ENCODE measurements at places on chromosomes 12 and 14.

GRCh38 chr12:79451978-79452377 is 238.8 kb downstream of the PAWR start:
- peak; percentile 86 for DNase-seq

- no peak for DNase-seq
Observed at GRCh38 chr12:54998958-54999510, 14.5 kb upstream of the TESPA1 start.

GRCh38 chr14:105911006-105911847 is 384.8 kb downstream of the TMEM121 start:
- no peak for DNase-seq

DNA sequence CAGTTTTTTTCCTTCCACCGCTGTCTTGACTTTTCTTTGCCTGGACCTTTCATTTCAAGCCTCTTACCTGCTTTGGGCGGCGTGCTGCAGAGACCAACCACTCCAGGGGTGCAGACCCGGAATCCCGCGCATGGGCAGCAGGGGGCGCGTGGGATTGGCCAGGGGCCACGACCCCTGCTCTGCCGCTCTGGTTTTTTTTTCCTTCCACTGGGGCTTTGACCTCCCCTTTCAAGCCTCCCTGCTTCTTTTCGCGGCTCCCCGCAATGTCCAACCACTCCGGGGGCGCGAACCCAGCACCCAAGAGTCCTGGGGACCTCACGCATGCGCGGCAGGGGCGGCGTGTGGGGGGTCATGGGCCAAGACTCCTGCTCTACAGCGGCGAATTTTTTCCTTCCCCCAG is 325.1 kb downstream of the ALG10 start:
- no peak for DNase-seq

DNA sequence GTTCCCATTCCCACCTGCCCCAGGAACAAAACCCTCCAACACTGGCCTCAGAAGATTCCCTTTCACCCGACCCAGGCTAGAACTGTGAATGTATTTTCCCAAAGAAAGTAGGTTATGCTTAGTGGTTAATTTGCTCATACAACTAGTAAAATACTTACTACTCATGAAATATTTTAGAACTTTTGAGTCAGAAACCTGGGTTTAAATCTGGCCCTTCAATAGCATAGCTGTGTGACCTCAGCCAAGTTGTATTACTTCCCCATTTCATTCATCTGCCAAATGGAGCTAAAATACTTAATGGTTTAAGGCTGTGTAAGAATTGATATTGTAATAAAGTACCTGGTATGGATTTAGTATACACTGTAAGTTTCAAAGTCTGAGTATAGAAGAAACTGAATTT is 69.1 kb upstream of the DNM1L start:
- DNase-seq = no peak

GRCh38 chr14:68766299-68767247 is 26.3 kb downstream of the ZFP36L1 start:
- DNase-seq = no peak

DNA sequence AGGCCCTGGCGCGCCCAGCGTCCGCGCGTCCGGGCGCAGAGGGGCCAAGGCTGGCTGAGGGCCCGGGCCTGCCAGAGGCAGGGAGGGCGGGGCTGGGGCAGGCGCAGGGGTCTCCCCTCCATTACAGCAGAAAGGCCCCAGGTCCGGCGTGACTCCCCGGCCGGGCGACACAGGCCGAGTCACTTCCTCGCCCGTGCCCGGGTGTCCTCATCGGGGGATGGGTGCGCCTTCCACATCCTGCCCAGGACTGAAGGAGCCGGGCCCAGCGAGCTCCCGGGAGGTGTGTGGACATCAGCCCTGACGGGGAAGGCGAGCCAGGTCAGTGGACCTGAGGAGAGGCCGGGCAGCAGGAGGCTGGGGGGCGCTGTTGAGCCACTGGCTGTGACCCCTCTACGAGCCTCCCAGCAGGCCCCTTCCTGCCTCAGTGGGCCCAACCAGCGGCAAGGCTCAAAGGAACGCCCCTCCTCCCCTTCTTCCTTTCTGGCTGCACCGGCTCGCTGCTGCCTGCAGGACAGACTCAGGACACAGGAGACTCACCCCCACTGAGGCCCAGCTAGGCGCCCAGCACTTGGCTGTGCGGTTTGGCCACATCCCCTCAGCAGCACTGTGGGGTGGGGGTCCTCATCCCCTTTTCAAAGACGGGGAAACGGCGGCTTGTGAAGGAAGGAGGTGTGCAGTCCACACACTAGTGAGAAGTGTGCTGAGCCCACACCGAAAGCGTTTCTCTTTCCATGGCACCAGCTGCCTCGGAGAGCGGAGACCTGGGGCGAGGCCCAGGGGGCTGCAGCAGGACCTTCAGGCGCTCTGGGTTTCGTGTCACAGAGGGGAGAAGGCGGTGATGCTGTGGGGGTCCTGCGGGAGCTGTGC is 606 bp downstream of the TNFAIP2 start:
- peak; percentile 59 for DNase-seq

- DNase-seq = no peak
Observed at GRCh38 chr14:86057018-86057667, 527.2 kb downstream of the FLRT2 start.

DNA sequence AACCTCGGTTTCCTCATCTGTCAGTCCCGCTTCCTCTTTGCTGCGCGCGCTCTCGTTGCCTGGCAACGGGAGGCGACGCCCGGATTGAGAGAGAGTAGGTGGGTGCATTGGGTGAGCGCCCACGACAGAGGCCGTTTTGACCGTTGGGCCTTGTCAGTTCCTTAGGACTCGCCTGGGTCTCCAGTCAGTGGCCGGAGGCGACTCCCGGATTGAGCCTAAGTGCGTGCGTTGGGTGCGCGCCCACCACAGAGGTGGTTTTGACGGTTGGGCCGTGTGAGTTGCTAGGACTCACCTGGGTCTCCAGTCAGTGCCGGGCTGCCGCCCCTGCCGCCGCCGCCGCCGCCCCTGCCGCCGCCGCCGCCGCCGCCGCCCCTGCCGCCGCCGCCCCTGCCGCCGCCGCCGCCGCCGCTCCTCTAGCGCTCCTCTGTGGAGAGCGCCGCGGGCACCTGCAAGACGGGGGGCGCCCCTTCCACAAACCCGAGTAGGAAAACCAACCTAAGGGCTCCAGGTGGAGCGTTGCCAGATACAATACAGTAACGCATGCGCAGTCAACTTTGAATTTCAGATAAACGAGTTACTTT is 37.2 kb downstream of the APOBEC1 start:
- DNase-seq = no peak

DNA sequence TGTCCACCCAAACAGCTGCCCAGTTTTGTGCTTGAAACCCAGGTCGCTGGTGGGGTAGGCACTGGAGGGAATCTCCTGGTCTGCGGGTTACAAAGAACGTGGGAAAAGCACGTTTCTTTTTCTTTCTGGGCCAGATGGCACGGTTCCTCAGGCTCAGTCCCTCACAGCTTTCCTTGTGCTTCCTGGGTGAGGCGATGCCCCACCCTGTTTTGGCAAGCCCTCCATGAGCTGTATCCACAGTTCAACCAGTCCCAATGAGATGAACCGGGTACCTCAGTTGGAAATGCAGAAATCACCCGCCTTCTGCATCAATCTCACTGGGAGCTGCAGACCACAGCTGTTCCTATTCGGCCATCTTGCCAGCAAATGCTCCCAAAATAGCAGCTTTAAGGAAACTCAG is 51.4 kb upstream of the TMTC2 start:
- no peak for DNase-seq

DNA sequence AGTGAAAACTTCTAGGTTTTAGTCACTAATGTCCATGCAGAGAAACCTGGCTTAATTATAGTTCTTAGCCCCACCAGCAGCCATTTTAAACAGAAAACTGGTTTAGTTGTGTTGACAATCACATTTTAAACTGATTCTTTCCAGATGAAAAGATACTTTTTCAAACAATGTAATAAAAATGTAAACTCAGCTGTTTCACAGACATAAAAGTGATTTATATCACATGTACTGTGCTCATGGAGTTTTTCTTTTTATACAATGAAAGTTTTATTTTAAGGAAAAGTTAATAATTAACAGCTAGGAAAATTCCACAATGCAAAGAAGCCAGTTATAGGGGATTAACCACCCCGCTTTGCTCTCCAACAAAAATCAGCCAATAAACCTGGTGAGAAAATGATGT is 129.7 kb downstream of the PAX9 start:
- DNase-seq = no peak

DNA sequence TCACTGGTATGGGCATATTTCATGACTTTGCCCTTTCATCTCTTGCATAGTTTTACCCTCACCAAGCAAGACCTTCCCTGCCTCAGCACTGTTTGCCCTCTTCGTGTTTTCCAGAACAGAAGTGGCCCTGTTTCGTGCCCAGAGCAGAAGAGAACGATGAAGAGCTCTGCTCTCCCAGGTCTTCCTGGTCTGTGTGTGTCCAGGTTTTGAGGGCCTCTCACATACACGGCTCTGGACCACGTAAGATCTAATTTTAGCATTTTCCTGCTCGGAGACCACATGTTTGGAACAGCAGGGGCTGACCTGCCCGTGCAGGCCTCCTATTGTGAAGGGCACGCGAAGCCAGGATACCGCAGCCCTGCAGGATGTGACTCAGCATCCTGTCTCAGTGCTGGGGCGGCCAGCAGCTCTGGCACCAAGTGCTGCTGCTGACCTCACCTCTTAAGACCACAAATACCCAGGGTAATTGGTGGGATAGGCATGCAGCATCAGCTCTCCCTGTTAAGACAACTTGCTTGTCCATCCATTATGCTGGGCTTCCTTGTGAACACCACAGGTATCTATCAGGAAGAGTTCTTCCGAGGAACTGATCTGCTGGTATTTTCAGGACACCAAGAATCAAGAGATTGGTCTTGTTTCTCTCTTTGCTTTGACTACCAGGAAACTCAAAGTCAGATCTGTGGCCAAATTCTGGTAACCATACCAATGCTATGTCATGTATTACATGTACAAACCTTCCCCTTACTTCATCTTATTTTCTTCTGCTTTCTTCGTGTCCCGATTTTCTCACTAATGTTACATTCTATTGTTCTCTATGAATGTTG is 19.0 kb downstream of the SSH1 start:
- peak; percentile 97 for DNase-seq

- no peak for DNase-seq
Observed at GRCh38 chr12:117538032-117538690, 176.7 kb upstream of the NOS1 start.

GRCh38 chr12:40569626-40570179 is 122.5 kb upstream of the CNTN1 start:
- no peak for DNase-seq

- DNase-seq = no peak
Observed at GRCh38 chr12:39672976-39673375, 53.4 kb upstream of the ABCD2 start.

- DNase-seq = peak; percentile 34
Observed at GRCh38 chr12:81450920-81451739, 308.0 kb downstream of the PPFIA2 start.

DNA sequence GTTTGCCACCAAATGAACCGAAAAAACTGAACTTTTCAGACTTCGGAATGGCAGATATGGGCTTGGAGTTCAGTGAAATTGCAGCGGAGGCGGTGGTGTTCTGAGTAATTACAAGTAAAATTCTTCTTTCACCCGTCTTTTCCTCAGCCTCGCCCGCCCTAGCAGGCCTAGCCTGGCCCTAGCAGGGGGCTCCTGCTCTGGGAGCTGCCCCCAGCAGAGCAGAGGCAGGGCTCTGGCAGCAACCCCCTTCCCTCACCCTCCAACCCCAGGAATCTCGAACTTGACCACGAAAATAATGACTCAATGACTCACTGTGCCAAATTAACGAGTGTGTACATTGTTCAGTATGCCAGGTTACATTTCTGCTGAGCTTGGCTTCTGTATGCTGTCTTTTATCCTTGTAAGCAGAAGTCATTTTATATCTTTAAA is 1.1 kb downstream of the PAPLN start:
- peak; percentile 77 for DNase-seq

GRCh38 chr14:99267837-99268781 is 3.9 kb downstream of the BCL11B start:
- no peak for DNase-seq

- DNase-seq = peak; percentile 50
Observed at GRCh38 chr12:110540048-110540447, 37.9 kb downstream of the RAD9B start.

GRCh38 chr12:52835271-52836041 is 1.3 kb upstream of the KRT79 start:
- DNase-seq = no peak

GRCh38 chr14:92352158-92352985 is 29.4 kb downstream of the SLC24A4 start:
- no peak for DNase-seq

DNA sequence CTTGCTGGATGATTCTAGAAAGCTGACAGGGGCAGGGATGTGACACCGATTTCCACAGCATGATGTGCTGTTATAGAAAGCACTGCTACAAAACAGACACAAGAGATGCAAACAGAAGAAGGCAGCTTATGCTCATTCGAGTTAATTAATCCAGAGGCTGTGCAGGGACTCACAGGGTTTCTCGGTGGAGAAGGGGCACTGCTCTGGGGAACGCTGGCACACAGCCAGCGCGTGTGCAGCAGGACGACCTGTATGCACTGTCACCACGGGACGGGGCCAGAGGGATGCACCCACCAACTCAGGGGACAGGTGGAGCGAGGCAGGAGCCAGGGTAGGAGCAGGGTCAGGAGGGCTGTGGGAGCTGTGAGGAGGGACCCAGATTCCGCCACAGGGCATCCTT is 143.5 kb downstream of the RIMBP2 start:
- no peak for DNase-seq

DNA sequence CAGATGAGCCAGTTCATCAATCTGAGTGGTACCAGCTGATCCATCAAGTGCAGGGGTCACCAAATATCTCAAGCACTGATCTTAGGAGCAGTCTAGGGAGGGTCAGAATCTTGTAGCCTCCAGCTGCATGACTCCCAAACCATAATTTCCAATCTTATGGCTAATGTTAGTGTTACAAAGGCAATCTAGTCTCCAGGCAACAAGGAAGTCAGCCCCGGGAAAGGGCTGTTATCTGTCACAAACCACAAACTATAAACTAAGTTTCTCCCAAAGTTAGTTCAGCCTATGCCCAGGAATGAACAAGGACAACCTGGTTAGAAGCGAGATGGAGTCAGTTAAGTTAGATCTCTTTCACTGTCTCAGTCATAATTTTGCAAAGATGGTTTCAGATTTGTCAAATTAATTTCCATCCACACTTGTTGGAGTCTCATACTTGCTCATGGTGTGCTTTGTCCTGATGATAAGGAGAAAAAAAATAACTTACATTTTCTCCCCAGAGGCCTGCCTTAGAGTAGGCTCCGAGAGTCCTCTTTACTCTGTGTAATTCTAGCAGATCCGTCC is 3.9 kb upstream of the ABHD4 start:
- DNase-seq = no peak

- DNase-seq = no peak
Observed at GRCh38 chr12:75551477-75551876, 40.1 kb upstream of the KRR1 start.

DNA sequence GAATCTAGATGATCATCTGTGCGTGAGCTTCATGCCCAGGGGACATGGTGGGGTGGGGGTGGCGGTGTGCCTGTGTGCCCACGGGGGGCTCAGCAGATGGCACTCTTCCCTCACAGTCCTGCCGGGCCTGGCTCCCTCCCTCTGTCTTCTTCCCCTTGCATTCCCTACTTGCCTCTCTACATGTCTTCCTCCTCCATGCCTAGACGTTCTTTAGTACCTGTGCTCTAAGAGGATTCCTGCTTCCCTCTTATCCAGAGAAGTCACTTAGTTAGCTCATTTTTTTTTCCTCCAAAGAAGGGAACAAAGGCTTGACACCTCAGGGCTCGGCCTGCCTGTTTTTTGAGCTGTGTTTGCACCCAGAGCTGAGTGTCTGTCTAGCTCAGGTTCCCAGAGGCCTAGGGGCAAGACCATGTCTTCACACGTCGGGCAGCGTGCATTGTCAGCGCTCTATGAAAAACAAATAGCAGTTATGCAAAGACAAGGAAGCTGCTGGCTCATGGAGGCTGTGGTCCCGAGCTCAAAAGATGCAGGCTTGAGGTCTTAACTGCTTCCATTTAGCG is 48.8 kb downstream of the NINJ2 start:
- DNase-seq = no peak

Data from SJSA1 (cell line).